CD4-positive, alpha-beta T cell treated with Interleukin-17A for 4 hours (primary cell): ENCODE measurements at places on chromosomes 2 and 18.

GRCh38 chr2:238850091-238850490 is 2.2 kb downstream of the TWIST2 start:
- no peak for DNase-seq

DNA sequence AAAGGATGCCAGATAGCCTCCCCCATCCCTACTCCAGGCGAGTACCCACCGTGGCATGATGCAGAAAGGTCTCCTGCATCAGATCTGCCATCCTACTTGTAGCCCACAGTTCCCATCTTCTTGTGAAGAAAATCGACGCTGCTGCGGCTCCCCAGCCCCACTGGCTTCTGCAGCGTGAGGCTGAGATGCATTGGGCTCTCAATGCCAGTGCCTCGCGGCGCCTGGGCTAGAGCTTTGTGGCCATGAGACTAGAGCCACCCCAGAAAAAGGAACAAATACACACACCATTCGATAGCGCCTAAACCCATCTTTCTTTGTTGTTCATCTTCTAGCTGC is 2.8 kb downstream of the NOL4 start:
- no peak for DNase-seq

DNA sequence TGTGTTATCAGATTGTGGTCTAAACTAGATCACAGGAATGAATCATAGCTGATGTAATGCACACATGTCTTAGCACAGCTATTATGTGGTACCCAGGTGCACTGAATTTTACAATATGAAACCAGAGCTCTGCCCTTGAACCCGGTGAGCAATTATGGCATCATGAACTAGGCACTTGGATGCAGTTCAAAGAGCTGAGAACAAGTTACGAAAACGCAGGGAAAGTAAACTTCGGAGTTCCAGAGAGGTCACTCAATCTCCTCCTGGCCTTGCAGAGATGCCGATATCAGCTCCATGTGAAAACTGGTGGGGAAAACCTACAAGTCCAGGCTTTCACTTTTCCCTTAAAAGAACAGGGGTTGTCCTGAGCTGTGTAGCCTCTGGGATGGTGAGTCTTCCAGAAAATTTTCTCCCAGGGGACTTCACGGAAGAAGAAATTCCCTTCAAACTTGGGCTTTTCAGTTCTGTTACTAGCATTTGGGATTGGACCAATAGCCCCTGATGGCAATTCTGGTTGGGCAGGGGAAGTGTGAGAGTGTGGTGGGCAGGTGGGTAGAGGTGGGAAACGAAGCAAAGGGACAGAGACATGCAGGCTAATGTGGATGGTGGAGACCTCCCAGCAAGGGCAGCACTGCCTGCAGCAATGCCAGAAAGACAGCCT is 71.1 kb upstream of the SH3BP4 start:
- no peak for DNase-seq

GRCh38 chr2:99971326-99971900 is 171.0 kb downstream of the AFF3 start:
- DNase-seq: no peak

GRCh38 chr2:156892467-156893281 is 364.8 kb upstream of the GALNT5 start:
- DNase-seq: no peak

DNA sequence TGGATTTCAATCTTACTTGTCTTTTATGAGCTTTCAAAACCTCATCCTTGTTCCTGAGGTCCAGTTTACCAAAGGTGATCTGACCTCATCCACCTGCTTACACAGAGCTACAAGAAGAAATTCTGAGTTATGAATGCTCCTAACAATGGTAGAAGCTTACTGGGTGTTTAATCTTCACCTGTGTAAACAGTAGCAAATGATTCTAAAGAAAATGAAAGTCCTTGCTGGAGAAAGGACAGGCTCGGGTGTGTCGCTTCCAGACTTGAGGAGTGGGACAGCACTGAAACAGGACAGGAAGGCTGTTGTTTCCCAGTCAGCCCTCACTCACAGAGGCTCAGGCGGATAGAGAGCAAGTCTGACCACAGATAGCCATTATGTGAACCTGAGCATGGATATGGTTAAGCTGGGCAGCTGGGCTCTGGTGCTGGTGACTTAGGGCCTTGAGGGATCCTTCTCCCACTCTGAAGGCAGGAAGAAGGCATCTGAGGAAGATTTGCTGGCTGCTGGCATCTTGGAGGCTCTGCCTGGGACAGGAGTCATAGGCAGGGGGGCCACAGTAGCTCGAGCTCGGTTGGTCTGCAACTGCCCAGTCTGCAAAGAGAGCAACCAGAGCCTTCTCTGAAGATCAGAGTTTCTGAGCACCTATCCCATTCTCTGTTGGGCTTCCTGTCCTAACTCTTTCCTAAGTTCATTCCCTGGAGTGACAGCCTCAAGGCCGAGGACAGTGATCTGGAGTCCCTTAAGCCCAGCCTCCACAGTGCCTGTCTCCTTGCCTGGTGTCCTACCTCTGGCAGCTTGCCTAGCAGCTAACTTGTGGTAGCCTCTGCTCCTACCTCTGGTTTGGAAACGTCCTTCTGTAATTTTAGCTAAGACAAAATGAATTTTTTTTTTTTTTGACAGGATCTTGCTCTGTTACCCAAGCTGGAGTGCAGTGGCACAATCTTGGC is 4.0 kb downstream of the DOK1 start:
- no peak for DNase-seq

- no peak for DNase-seq
Measured at GRCh38 chr2:98793275-98793674, 62.3 kb upstream of the MGAT4A start.

- DNase-seq: no peak
Measured at GRCh38 chr18:48875942-48876511, 74.7 kb downstream of the SMAD7 start.

GRCh38 chr2:149552830-149553229 is 34.7 kb downstream of the MMADHC start:
- no peak for DNase-seq

GRCh38 chr2:189327879-189328847 is 113.1 kb upstream of the WDR75 start:
- DNase-seq: no peak

DNA sequence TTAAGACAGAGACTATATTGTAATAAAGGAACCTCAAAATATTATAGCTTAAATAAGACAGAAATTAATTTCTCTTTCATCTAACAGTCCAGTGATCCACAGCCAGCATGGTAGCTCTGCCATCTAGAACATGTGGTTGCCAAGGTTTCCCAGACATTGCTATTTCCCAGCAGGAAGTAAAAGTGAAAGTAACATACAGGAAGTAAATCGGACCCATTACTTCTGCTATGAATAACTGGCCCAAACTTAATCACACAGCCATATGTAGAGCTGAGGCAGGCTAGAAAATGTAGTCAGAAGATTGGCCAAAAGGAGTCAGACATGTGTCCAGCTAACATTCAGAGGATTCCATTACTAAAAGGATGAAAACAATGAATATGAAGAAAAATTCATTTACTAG is 71.0 kb downstream of the NOL4 start:
- no peak for DNase-seq

DNA sequence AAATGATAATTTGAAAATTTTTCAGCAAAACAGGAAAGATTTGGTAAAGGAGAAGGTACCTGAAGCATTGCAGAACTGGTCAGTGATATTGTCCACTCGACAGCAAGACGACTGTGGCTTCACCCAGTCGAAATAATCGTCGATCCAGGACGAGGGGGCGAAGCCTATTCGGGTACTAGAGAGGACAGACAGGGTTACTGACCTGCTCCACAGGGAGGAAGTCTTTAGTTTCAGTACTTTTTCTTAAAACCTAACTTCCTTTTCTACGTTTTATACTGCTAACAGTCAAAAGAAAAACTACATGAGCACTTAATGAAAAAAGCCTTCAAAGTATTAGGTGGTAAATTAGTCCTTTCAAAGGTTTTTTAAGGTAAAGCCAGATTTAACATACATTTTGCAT is 36.0 kb downstream of the RMC1 start:
- DNase-seq: no peak

- DNase-seq: no peak
Measured at GRCh38 chr18:42534313-42534712, 579.3 kb downstream of the PIK3C3 start.

GRCh38 chr2:39506215-39506614 is 69.1 kb upstream of the MAP4K3 start:
- no peak for DNase-seq

GRCh38 chr2:191572319-191572718 is 105.6 kb upstream of the NABP1 start:
- DNase-seq: no peak

GRCh38 chr2:231124838-231125568 is at the start of gene HTR2B:
Gene HTR2B (minus strand): TSS chr2:231125042. CDS start chr2:231123764, 1,278 bp downstream.
- no peak for DNase-seq

- DNase-seq: no peak
Measured at GRCh38 chr2:165428926-165429325, 40.6 kb upstream of the CSRNP3 start.

- no peak for DNase-seq
Measured at GRCh38 chr18:25223899-25224886, 127.8 kb downstream of the ZNF521 start.

DNA sequence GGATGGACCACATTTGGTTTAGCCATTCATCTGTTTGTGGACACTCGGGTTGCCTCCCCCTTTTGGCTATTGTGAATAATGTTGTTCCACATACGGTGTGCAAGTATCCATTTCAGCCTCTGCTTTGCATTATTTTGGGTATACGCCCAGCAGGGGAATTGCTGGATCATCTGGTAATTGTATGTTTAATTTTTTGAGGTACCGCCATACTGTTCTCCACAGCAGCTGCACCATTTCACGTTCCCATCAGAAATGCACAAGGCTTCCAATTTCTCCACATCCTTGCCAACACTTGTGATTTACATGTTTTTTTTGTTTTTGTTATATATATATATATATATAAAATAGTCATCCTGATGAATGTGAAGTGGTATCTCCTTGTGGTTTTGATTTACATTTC is 54.6 kb upstream of the TWIST2 start:
- no peak for DNase-seq

GRCh38 chr2:26619521-26619951 is 21.6 kb downstream of the CIB4 start:
- DNase-seq: no peak

DNA sequence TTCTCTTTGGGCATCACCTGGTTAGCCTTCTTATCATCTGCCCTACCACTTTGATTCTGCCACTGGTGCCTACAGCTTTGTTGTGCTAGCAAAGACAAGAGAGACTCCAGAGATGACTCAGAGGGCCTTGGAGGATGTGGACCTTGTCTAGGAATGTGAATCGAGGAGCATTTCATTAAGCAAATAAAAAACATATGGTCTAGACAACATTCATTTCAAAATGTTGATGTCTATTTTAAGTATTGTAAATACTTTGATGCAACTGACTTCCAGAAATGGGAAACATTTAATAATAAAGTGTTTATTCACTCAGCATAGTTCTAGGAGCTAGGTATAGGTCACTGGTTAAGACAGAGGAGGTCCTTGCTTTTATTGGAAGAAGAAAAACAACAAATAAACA is 195.5 kb downstream of the CDCA7 start:
- DNase-seq: no peak
